ENCODE measurements at places on chromosomes 7 and 10.

- peak overlapping the region; percentile 78 for H3K27ac ChIP-seq
- peaks cover 13% of the 10 kb centered on the region for H3K4me1 ChIP-seq
- peaks cover 10% of the 10 kb centered on the region for H3K36me3 ChIP-seq
- no peak for DNase-seq
- H3K4me3 ChIP-seq: no peak overlapping the region
- no peaks in the 10 kb centered on the region for H3K27me3 ChIP-seq
These were observed 40.3 kb downstream of the VIPR2 start for GRCh38 chr7:159104188-159104920.

- no peak for DNase-seq
- H3K4me3 ChIP-seq: no peak overlapping the region
- H3K27me3 ChIP-seq: peaks cover 25% of the 10 kb centered on the region
- peaks cover 6% of the 10 kb centered on the region for H3K4me1 ChIP-seq
These were observed 9.6 kb upstream of the TRIM56 start for GRCh38 chr7:101075646-101076045.

DNA sequence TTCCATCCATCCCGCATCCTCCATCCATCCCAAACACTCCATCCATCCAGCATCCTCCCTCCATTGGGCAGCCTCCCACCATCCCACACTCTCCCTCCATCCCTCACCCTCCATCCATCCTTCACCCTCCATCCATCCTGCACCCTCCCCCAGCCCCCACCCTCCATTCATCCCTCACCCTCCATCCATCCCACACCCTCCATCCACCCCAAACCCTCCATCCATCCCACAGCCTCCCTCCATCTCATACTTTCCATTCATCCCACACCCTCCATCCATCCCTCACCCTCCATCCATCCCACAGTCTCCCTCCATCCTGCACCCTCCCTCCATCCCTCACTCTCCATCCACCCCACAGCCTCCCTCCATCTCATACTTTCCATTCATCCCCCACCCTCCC, 60.4 kb downstream of the FOXI2 start:
- no peaks in the 10 kb centered on the region for H3K4me1 ChIP-seq
- H3K36me3 ChIP-seq: no peaks in the 10 kb centered on the region
- peak; percentile 28 for DNase-seq
- H3K27ac ChIP-seq: no peak overlapping the region

DNA sequence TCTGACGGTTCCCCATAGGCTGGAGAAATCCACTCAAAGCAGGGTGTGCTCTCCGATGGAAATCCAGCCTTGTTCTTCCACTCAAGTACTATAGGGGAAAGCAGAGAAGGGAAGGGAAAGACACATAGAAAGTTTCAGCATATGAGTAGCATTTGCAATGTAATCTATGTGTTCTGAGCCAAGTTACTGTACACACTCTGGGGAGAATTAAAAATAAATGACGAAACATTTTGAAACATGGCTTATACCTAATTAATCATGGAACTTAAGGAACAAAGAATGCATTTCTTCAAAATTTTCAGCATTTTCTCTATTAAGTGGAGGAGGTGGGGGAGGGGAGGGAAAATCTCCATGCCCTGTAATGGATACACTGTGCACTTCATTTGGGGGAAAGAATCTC, 198.1 kb upstream of the HABP2 start:
- H3K4me1 ChIP-seq: no peaks in the 10 kb centered on the region
- H3K36me3 ChIP-seq: no peaks in the 10 kb centered on the region
- H3K27ac ChIP-seq: no peak overlapping the region

DNA sequence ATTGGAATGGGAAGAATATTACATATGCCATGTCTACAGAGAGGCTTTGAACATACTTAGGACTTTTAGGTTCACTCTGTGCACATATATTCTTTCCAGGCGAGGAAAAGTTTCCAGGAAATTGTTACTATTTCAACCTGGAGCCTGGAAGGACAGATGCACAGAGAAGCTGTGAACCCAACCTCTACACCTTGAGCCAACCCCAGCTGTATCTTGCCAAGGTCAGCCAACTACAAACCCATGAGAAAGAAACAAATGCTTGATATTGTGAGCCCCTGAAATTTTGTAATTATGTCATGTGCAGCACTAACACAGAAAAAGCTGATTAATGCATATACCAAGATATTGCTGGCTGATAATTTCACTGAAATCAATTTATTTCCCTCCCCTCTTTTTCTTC, 404.9 kb downstream of the GLRX3 start:
- peaks cover 3% of the 10 kb centered on the region for H3K27me3 ChIP-seq
- no peak overlapping the region for H3K27ac ChIP-seq
- H3K4me3 ChIP-seq: no peak overlapping the region
- DNase-seq: no peak
- no peaks in the 10 kb centered on the region for H3K36me3 ChIP-seq

DNA sequence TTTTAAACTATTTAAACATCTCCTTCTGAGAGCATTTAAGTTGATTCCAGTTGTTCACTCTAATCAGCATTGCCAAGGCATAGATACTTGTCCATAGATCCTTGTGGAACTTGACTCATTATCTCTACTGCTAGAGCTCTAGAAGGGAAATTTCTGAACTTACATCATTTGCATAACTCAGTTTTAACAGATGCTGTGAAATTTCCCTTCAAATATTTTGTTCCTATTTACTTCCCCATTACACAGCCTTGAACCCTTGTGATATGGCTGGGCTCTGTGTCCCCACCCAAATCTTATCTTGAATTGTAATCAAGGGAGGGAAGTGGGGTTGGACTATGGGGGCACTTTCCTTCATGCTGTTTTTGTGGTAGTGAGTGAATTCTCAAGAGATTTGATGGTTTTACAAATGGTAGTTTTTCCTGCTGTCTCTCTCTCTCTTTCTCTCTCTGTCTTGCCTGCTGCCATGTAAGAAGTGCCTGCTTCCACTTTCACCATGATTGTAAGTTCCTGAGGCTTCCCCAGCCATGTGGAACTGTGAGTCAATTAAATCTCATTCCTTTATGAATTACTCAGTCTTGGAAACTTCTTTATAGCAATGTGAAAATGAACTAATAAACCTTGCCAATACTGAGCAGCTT, 25.4 kb downstream of the INSIG1 start:
- no peak overlapping the region for H3K4me3 ChIP-seq
- no peaks in the 10 kb centered on the region for H3K27me3 ChIP-seq
- H3K27ac ChIP-seq: no peak overlapping the region
- H3K4me1 ChIP-seq: no peaks in the 10 kb centered on the region
- no peaks in the 10 kb centered on the region for H3K36me3 ChIP-seq
- DNase-seq: no peak

DNA sequence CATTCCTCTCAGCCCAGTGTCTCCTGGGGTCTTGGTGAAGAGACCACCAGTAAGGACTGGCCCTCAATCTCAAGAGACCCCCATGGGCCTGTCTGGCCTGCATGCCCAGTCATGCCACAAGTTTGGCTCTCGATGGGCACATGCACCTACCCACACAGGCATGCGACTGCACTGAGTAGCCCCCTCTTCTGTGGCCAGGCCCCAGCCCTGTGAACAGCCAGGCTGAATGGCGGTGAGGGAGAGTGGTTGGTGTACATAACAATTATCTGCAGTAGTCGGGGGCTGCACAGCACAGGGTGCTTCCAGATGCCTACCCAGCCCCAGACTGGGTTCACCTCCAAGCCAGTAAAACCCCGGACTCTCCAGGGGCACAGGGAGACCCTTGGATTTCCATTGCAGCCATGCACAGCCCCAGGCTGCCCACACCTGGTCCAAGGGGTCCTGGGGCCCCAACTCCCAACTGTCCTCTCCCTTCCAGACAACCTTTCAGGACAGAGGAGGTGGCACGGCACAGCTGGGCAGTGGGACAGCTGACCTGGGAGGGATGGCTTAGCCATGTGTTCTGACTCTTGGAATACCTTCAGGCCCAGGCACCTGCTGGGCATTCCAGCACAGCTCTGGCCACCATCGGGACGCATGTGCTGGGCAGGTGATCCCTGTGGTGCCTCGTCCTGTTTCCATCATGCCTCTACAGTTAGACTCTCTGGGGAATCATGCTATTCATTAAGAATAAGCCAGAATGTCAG, 21.0 kb upstream of the CSGALNACT2 start:
- no peak for DNase-seq
- no peaks in the 10 kb centered on the region for H3K4me1 ChIP-seq
- H3K4me3 ChIP-seq: no peak overlapping the region
- H3K27me3 ChIP-seq: no peaks in the 10 kb centered on the region

DNA sequence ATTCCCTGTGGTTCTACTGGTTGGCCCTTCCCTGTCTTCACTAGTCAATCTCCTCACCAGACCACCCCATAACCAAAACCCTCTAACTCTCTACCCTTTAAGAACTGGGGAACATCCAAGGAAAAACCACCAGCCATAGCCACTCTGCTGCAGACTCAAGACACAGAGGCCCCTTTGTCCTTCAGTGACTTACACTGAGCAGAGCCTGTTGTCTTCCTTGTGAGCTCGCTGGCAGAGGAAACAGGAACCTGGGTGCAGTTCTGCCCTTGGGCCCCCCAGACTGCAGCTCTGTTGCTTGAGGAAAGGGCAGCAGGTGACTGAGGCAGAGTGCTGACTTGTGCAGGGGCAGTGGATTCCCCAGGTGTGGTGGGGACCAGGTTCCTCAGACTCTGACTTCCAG, 30.6 kb downstream of the ZC3HAV1 start:
- H3K27me3 ChIP-seq: no peaks in the 10 kb centered on the region
- H3K27ac ChIP-seq: no peak overlapping the region
- H3K4me3 ChIP-seq: no peak overlapping the region
- H3K4me1 ChIP-seq: peaks cover 7% of the 10 kb centered on the region
- peaks cover 42% of the 10 kb centered on the region for H3K36me3 ChIP-seq

DNA sequence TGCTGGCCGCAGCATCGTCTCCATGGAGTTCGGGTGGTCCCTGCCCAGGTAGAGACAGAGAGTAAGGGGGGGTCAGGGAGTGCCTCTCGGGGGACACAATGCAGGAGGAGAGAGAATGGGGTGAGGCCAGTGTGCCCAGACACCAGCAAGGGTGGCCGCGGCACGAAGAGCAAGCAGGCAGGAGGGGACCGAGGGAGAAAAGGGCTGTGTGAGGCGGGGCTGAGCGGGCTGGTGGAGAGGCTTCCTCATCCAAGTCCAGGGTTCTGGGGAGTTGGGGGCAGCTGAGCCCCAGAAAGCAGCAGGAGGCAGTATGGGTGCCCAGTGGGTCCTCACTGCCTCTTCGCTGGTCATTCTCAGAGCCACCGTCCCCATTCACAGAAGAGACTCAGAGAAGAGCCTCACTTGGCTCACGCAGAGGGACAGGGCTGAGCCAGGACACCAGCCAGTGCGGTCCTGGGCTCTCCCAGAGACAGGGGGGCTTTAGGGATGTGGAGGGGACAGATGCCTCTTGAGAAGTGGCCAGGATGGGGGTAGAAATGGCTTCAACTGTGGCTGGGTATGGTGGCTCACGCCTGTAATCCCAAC, 78.9 kb downstream of the MICALL2 start:
- no peak overlapping the region for H3K27ac ChIP-seq
- DNase-seq: no peak
- peaks cover 37% of the 10 kb centered on the region for H3K27me3 ChIP-seq
- no peaks in the 10 kb centered on the region for H3K36me3 ChIP-seq

DNA sequence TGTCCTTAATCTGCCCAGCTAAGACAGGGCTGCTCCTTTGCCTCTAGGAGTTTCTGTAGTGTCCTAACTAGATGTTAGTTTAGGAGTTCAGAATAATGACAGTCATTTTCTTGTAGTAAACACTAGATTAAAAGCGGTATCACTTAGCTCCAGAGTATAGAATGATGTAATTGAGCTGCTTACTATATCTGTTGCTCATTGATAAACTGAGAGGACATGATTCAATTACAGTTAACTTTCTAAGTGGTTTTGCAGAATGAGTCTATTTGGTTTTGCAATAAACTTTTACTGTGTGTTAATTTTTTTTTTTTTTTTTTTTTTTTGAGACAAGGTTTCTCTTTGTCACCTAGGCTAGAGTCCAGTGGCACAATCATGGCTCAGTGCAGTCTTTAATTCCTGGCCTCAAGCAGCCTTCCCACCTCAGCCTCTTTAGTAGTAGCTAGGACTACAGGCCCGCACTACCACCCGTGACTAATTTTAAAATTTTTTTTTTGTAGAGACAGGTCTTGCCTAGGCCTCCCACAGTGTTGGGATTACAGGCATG, 1.8 kb downstream of the STMP1 start:
- DNase-seq: no peak
- no peaks in the 10 kb centered on the region for H3K36me3 ChIP-seq
- peak overlapping the region; percentile 96 for H3K27ac ChIP-seq
- no peaks in the 10 kb centered on the region for H3K27me3 ChIP-seq
- H3K4me1 ChIP-seq: peaks cover 47% of the 10 kb centered on the region
- H3K4me3 ChIP-seq: peak overlapping the region; percentile 77

GRCh38 chr10:127928021-127928806, 21.3 kb downstream of the PTPRE start:
- peak overlapping the region; percentile 45 for H3K27ac ChIP-seq
- H3K4me3 ChIP-seq: no peak overlapping the region
- no peaks in the 10 kb centered on the region for H3K36me3 ChIP-seq
- H3K4me1 ChIP-seq: peaks cover 18% of the 10 kb centered on the region
- DNase-seq: no peak

DNA sequence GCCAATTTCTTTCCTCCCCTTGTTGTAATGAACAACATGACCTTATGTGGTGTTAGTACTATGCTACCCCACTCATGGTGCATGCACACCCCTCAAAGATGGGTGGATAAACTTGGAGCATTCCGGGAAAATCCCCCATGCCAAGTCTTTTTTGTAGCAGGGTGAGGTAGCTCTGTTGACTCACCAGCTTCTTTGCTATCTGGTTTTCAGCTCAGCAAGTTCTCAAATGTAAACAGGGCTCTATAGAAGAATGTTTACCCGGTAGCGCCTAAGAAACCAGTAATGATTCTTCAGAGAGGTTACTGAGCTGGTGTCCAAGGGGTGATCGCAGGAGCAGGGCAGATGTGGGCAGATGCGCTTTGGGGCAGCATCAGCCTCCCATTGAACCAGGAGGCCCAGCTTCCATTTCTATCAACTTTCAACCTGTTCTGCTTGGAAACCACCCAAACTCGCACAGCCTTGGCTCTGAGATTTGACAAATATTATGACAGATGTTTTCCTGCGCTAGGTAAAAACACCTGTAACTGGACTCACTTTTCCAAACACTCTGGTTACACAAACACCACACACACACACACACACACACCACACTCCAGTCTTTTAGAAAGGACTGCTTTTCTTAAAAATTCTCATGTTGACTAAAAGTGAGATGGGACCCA, 87.8 kb downstream of the ZRANB1 start:
- H3K4me1 ChIP-seq: peaks cover 83% of the 10 kb centered on the region
- H3K4me3 ChIP-seq: no peak overlapping the region
- H3K36me3 ChIP-seq: peaks cover 29% of the 10 kb centered on the region
- H3K27ac ChIP-seq: peak overlapping the region; percentile 39
- no peak for DNase-seq
- H3K27me3 ChIP-seq: no peaks in the 10 kb centered on the region

Measured in stomach (tissue), 19 donors.